H1 (cell line): ENCODE measurements at places on chromosomes 2 and 18.

DNA sequence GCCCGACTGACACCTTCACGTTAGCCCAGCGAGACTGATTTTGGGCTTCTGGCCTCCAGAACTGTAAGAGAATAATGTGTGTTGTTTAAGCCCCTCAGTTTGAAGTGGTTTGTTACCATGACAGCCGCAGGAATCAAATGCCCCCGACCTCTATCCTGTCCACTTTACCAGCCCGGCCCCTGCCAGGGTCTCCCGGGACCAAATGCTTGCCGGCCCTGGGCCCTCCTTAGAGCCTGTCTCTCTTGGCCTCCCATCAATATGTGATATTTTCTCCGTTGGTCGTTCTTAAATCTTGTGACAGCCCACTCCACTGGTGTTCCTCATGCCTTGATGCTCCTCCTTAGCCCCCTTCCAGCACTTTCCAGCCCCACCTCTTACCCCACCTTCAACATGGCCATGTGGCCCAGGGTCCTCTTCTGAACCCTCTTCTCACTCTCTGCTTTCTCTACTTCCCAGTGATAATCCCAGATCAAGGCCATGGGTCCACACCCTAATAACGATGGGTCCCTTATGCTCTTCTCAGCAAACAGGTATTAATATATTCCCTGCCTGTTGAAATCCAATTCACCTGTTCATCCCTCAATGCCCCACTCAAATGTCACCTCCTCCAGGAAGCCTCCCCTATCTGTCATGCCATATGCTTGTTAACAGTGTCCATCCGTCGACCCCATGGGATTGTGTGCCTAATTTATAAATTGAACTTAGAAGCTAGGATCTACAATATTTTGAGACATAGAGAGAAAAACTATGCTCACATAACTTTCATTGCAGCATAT lies 192.8 kb downstream of the ZFP36L2 start:
- no peak for DNase-seq

DNA sequence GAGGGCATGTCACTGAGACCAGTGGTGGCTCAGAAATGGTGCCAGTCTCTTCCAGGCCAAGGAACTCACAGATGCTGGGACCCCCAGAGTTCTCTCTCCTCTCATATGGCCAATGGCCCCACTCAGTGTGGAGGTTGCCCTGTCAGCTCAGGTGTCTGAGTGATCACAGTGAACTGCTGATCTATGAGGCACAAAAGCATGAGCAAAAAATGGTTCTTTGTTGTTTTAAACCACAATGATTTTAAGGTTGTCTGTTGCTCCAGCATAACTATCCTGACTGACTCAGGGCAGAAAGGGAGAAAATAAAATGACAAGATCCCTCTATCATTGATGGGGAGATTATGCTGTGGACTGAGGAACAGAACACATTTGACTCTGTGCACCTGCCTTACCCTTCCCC lies 57.8 kb downstream of the FBLN7 start:
- DNase-seq, result no peak

DNA sequence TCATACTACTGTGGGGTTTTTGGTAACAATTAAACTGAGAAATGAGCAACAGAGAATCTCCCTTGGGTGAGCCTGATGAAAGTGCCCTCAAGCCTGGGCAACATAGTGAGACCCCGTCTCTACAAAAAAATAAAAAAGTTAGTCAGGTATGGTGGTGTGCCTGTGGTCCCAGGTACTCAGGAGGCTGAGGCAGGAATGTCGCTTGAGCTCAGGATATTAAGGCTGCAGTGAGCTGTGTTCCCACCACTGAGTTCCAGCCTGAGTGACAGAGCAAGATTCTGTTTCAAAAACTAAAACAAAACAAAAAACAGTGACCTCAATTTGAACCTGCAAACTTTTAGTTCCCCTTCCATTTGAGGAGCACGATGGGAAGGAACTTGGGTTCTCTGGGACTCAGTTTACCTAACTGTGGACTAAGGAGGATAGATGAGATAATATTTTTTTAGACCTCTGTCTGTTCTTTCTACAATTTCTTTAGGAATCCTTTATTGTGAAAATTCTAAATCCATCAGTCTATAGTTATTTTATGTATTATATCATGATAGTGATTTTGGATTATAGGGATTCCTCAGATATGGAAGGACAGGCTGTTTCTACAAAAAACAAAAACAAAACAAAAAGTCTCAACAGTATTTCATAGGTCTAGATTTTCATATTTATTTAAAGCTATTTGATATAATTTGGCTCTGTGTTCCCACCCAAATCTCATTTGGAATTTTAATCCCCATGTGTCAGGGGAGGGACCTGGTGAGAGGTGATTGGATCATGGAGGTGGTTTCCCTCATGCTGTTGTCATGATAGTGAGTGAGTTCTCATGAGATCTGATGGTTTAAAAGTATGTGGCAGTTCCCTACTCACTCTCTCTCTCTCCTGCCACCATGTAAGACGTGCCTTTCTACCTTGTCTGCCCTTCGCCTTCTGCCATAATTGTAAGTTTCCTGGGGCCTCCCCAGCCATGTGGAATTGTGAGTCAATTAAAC lies 178.6 kb downstream of the MYCN start:
- DNase-seq, result no peak

DNA sequence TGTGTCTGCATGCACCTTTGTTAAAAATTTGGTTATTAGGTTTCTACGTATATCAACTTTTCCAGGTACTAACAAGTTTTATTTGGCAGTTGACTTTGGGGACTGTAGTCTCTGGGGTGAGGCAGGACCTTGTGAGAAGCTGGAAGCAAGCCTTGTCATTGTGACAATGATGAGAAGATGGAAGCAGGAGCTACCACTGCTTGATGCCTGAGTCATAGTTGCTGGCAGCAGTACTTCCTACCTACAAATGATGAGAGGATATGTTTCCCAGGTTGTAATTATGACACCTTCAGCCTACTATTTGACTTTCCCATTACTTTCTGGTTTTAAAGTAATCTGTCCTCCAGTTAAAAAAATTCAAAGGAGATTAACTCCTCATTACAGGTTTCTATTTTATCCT lies 516.3 kb downstream of the NRXN1 start:
- DNase-seq, result no peak

DNA sequence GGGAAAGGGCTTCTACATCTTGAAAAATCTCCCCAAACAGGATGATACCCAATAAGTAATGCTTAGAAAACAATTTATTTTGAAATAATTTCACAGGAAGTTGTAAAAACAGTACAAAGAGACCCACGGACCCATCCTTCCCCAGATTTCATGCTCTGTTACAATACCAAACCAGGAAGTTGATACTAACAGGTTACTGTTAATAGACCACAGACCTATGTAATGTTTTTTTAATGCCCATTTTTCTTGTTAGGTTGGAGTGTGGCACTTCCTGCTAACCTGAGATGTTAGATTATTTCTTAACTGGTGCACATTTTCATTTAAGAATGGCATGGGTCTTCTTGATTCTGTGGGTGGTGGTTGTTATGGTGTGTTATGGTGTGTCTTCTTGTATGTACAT lies 21.4 kb upstream of the MGAT5 start:
- DNase-seq, result no peak
